ENCODE measurements at places on chromosomes 3 and 15.

- peak; percentile 4 for DNase-seq
These were observed 987 bp downstream of the PRTG start for GRCh38 chr15:55741833-55742497.

DNA sequence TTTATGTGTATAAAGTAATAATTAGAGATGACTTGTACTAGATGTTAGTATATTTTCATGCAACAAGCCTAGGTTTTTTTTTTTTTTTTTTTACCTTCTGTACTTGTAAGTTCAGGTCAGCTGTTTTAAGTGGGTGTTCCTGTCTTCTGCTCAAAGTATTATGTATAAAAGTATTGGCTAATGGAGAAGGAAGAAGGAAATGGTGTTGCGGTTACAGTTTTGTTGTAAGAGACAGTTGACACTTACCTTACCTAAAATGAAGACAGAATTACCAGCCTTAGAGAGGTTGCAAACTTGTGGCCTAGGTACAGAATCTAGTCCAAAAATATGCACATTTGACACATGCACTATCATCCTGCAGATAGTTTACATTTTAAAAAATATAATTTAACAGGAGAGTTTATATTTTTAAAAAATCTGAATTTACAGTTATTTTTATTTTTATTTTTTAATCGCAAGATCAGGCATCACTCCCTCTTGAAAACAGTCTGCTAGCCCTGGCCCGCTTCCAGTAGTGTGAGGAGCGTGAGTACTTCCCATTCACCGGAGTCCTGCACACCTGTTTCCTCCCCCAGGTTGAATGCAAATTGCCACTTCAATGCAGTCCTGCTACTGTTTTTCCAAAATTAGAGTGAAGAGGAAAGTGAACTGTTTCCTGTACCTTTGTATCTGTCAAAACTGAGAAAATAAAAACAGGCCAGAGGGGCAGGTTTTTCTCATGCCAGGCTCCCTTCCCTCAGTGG lies 224.3 kb upstream of the SOX2 start:
- no peak for DNase-seq

- DNase-seq = no peak
These were observed 65.0 kb upstream of the SEMA6D start for GRCh38 chr15:47652328-47652727.

DNA sequence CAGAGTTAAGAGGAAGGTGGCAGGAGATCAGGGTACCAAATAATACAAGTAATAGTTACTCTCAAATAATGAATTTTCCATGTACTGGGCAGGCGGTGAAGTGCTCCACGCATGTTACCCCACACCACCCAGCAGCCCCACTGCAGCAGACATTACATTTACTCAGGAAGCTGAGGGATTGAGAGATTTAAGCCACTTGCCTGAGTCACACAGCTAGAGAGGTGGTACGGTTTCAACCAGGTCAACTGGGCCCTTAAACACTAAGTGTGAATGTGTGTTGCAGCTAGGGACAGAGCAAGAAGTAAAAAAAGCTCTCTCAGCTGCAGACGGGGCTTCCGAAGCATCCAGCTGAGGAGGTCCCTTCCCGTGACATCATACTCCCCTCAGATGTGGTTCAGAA lies 91.3 kb downstream of the PRICKLE2 start:
- DNase-seq = no peak

DNA sequence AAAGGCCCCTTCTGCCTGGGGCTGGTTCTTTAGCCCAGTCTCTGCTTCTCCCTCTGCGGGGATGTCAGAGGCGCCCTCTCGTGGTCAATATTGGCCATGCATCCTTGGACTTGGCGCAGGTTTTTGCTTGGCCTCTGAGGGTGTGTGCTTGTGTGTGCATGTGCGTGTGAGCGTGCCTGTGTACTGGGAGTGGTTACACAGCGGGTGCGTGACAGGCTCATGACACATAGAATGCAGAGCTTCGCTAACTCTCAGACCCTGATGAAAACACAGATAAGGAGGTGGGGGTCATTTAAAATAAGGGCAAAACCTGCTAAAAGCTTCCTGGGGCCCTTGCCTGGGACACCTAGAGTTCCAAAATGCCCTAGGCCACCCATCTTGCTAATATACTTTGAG lies 160.9 kb downstream of the SMAD6 start:
- peak; percentile 89 for DNase-seq

Data from EL (cell line).